ENCODE measurements at places on chromosomes 12 and 14.

DNA sequence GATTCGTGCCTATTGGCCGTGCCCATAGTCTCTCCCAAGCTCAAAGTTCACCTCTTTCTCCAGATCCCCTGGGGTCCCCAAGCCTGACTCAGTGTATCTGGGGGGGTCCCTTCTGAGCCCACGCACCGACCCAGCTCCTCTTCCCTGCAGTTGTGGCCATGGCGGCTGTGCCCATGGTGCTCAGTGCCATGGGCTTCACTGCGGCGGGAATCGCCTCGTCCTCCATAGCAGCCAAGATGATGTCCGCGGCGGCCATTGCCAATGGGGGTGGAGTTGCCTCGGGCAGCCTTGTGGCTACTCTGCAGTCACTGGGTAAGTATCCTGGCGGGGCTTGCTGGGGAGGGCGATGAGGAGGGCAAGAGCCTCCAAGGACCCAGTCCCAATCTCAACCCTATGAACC, 5.1 kb downstream of the IFI27 start:
- no peak for DNase-seq

DNA sequence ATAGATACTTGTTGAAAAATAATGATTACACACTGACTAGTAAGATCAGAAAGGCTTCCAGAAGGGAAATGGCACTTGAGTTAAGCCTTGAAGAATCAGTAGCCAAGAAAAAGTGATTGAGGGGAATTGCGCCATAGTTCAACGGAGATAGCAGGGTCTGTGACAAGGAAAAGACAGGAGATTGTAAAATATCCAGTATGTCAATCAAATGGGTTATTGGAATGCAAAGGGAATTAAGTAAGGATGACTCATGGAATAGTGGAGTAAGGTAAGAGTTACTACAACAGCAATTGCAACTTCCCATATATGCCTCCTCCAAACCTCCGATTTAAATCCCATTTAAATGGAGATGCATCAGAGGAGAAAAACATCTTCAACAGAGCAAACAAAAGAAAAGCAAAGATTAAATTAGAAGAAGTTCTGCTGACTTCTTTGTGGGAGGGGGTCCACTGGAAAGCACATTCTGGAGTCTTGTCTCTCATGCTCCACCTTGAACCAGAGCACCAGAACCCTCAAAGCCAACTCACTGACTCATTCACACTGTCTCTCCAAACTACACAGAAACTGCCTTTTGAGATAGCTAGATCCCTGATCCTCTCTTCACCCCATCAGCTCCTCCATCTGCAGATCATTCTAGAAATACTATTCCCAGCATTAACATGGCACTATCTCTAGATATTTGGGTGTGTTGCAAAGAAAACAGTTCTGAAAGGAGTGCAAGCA, 138.2 kb downstream of the NUAK1 start:
- DNase-seq: no peak

- no peak for DNase-seq
Observed at GRCh38 chr14:95133282-95133681, 24.0 kb downstream of the DICER1 start.

- no peak for DNase-seq
Observed at GRCh38 chr14:37278636-37279538, 81.2 kb downstream of the MIPOL1 start.

DNA sequence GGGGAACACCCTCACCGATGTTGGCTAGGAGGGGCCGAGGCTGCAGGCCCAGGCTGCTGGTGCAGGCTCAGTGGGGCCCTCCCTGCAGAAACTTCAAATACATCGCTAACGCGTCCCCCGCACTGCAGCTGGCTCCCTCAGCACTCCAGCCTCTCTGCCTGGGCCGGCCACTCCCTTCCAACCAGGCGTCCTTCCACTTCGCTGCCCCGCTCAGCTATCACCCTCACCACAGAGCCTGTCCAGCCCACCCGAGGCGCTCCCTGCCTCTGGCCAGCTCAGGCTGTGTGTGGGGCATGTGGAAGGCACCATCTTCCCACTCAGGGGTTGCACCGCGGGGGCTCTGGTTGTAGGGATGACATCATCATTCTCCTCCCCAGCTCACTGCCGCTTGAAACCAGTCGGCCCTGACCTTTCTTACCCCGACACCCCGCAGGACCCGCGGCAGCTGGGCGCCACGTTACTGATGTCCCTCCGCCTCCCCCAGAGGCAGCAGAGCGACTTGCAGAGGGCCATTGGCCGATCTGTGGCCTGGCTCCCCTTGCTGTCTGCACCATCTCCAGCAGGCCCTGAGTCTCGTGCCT, 199.9 kb upstream of the RTL1 start:
- no peak for DNase-seq

DNA sequence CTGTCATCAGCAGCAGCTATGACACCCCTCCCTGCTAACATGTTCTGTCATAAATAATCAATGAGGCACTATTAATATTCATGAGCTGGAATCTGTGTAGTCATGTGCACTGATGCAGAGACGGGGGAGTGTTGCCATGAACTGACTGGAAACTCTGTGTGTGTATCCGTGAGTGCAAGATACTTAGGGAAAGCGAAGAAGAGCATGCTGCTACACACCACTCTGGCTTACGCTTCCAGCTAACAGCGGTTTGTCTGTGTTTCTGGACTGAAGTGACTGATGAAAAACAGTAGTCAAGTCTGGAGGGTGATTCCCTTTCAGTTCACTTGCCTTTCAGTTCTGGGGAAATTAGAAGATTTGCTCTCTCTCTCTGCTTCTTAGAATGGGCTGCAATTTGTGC, 249.4 kb downstream of the PDZRN4 start:
- no peak for DNase-seq

DNA sequence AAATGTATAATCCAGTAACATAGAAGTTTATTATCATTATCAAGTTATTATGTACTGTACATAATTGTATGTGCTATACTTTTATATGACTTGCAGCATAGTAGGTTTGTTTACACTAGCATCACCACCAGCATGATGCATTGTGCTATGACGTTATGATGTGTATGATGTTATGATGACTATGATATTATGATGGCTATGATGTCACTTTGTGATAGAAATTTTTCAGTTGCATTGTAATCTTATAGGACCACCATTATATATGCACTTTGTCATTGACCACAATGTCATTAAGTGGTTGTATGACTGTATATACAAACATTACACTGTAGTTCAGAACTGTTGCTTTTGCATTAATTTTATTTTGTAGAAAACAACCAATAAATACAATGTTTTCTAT, 173.4 kb downstream of the PPFIA2 start:
- DNase-seq: no peak

- DNase-seq: no peak
Observed at GRCh38 chr12:20272161-20272560, 96.2 kb upstream of the PDE3A start.

- no peak for DNase-seq
Observed at GRCh38 chr12:125069616-125070015, 4.4 kb downstream of the AACS start.

- no peak for DNase-seq
Observed at GRCh38 chr12:11744410-11744801, 94.9 kb downstream of the ETV6 start.

GRCh38 chr12:129868575-129868974, 35.2 kb downstream of the TMEM132D start:
- no peak for DNase-seq

Data from activated CD8-positive, alpha-beta memory T cell treated with anti-CD3 and anti-CD28 coated beads for 4 hours (primary cell).